ENCODE measurements at places on chromosomes 2 and 18.

DNA sequence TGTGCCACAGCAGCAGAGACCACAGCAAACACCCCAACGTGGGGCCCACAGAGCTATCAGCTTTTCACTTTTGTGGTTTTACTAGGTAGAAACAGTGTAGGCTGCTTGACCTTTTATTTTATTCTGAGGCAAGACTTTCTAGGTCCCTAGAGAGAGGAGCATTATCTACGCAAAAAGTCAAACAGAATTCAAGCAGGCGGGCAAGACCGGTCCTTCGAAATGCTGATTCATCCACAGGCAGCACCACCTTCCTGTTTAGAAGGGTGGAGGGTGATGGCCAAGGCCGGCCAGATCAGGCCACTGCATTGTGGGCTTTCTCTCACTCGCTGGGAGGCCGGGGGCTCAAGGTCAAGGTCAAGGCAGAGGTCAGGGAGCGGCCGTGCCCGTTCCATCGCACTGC lies 573.0 kb downstream of the GALR1 start:
- DNase-seq: no peak

- no peak for DNase-seq
Observed at GRCh38 chr2:166628478-166629136, 134.6 kb upstream of the SCN7A start.

GRCh38 chr18:76451396-76452331 lies 43.4 kb downstream of the ZNF516 start:
- DNase-seq: no peak

GRCh38 chr18:55119016-55119415 lies 159.8 kb upstream of the CCDC68 start:
- no peak for DNase-seq

- no peak for DNase-seq
Observed at GRCh38 chr2:56315376-56315775, 131.6 kb downstream of the CCDC85A start.

DNA sequence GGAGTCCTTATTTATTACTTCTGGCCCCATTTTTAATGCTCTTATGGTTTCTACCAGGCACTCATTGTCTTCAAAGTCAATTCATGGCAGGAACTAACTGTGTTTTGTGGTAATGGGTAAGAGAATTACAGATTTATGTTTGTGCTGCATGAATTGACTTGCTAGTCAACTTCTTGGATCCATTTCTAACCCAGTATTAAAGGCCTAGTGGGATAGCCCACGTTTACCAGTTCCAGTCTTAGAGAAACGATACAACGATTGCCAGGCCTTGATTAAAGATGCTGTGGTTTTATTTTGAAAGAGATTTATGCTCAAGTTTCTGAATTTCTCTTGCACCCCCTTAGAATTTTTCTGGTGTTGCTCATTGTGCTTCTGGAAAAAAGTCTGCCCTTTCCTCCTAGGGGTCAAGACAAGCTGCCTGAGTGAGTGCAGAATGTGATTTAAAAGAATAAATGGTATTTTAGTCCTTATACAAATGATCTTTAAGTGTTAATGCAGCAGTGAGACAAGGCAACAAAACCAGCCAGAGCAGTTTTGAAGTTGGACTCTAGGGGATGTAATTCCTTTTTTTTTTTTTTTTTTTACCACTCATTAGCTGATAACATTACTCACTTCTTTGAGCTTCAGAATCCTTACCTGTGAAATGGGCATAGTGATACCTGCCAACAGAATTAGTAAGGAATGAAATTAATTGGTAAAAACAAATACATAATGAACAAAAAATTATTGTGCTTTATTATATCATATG lies 101.5 kb downstream of the ARHGAP15 start:
- DNase-seq: no peak

GRCh38 chr2:55965966-55966365 lies 42.4 kb upstream of the EFEMP1 start:
- no peak for DNase-seq

DNA sequence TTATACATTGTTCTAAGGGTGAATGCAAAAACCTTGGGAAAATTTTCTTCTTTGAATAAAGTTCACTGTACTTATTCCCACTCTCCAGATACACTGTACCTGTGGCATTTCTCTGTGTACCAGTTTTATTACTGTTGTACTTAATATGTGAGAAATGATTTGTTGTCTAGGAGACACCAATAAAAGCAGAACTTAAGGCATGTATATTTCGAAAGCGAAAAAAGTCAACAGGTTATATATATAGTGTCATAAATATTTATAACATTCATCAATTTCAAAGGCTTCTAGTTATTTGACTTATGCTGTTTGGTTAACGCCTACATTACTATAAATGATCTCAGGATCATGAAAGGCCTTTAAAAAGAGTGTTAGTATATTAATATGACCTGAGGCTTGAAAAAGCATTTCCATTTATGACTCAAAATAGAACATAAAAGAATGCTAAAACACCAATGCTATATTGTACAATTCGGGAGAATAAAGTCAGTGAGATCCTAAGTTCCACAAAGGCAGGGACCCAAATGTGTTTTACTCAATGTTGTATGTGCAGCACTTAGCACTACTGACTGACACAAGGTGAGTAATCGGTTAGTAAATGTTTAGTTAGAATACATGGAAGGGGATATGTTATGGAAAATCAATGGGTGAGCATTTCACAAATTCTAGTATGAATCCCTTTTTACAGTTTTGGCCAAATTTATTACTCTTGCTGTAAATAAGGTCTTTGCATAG lies 32.2 kb upstream of the HNRNPA3 start:
- no peak for DNase-seq

- DNase-seq: no peak
Observed at GRCh38 chr2:13660231-13660630, 943.5 kb downstream of the TRIB2 start.

DNA sequence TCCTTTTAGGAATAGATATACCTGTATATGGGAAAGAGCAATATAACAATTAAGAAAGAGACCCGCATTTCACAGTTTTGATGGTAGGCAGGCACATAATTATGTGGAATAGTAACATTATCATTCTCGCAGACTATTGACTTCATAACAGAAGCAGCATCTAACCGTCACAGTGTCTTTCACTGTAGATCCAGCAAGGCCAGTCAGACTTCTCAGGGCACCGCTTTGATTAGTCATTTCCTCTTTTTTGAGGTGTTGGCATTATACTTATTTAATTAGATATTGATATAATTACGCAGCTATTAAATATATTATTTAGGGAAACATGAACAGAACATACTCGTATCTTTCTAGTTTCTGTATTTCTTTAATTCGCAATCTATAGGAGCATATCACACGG lies 176.4 kb downstream of the NAPG start:
- no peak for DNase-seq

GRCh38 chr2:227500301-227500630 lies 28.3 kb downstream of the AGFG1 start:
- no peak for DNase-seq

- DNase-seq: no peak
Observed at GRCh38 chr2:194294156-194294555, 1362.9 kb upstream of the SLC39A10 start.

- no peak for DNase-seq
Observed at GRCh38 chr18:13449651-13450050, 231.1 kb downstream of the LDLRAD4 start.

GRCh38 chr2:195447323-195447975 lies 209.6 kb upstream of the SLC39A10 start:
- no peak for DNase-seq

GRCh38 chr18:24605444-24605843 lies 145.0 kb downstream of the HRH4 start:
- no peak for DNase-seq

- no peak for DNase-seq
Observed at GRCh38 chr2:26081556-26081955, 47.7 kb downstream of the RAB10 start.

DNA sequence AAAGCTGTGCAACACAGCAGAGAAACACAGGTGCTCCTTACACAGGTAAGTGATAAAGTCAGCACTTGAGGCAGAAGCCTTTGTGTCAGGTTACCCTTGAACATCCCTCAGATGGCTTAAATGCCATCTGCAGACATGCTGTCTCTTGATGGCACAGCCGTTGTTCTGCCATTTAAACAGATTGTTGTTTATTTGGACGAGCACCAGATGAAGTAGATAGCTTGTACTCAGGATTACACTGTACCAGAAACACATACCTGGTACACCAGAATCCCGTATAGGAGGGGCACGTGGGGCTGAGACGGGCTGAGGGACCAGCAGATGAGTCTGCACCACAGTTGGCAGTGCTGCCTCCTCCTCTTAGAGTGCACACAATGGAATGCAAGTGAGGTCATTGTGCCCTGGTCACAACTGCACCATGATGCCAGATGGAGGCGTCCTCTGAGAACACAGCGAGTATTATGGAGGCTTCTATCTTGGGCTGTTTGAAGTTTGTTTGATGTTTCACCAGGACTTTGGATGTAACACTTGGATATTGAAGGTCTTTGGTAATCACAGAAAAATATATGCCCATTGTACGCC lies 143.0 kb downstream of the TANC1 start:
- no peak for DNase-seq

DNA sequence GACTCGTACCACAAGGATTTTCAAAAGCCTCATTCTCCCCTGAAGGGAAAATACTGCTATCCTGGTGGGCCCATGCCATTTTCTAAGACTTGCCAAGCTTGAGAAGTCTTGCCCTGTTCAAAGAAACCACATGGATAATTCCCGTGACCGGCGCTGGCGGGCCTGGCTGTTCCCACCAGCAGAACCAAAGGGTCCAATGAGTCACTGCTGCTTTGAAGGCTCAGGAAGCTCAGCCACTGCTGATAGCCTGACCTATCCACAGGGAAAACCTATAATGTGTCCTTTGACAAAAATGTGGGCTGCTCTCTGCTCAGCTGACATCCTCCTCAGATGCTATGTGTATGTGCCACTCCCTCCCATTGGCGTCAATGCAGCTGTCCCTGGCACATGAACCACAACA lies 137.9 kb upstream of the RAB12 start:
- DNase-seq: no peak

GRCh38 chr2:45178359-45178758 lies 169.1 kb upstream of the SIX2 start:
- no peak for DNase-seq

DNA sequence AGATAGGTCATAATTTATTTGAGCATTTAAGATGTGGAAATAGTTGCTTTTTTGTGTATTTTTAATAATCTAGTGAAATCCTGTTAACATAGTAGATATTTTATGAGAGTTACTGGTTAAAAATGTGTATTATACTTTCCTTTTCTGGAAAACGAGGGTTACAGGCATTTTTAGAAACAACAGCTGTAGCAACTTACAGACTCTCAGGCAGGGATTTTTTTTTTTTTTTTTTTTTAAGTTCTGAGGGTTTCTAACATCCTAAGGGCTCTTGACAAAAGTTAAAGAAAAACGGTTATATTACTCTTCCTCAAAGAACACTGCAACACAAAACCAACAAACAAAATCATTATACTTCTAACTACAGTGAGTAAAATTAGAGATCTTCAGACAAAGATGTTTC lies 205.9 kb downstream of the ACKR3 start:
- DNase-seq: no peak

- DNase-seq: no peak
Observed at GRCh38 chr2:167134381-167135072, 246.2 kb downstream of the XIRP2 start.

- no peak for DNase-seq
Observed at GRCh38 chr2:216350214-216350791, 22.0 kb downstream of the MARCHF4 start.

DNA sequence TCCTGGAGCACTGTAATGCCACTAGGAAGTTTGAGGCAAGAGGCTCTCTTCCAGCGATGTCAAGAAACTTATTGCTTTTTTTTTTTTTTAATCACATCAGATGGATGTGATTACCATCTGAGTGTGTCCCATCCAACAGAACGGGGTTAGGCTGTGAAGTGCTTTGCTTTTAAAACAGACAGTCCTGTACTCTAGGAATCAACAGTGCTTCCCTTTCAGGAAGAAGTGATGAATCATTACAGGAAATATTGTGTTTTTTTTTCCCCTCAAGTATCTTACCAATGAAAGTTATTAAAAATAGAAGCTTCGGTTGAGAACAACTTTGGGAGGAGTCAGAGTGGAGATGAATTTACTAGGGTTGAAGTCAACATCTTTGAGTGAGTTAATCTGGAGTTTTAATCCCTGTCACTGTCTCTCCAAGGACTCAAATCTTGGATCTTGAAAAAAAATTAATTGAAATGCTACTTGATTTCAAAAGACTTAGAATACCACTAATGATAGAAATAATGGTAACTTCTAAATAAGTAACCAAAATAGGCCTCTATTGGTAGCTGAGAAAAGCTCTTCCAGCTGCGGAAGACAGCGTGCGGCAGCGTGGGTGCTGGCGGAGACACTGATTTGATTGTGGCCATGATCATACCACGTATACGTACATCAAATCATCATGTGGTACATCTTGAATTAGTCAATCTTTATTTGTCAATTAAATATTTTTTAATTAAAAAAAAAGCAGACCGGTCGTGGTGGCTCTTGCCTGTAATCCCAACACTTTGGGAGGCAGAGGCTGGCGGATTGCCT lies 45.5 kb downstream of the GATA6 start:
- no peak for DNase-seq

Data from stimulated activated CD8-positive, alpha-beta memory T cell treated with anti-CD3 and anti-CD28 coated beads, Interleukin-15, amount 100 ng/mL, for 4 hours (primary cell).